Activated CD8-positive, alpha-beta memory T cell treated with anti-CD3 and anti-CD28 coated beads for 4 hours (primary cell): ENCODE measurements at places on chromosomes 2 and 18.

- DNase-seq = no peak
Observed at GRCh38 chr2:60551240-60552077, 2.0 kb downstream of the BCL11A start.

- no peak for DNase-seq
Observed at GRCh38 chr2:37733251-37733650, 61.8 kb upstream of the CDC42EP3 start.

DNA sequence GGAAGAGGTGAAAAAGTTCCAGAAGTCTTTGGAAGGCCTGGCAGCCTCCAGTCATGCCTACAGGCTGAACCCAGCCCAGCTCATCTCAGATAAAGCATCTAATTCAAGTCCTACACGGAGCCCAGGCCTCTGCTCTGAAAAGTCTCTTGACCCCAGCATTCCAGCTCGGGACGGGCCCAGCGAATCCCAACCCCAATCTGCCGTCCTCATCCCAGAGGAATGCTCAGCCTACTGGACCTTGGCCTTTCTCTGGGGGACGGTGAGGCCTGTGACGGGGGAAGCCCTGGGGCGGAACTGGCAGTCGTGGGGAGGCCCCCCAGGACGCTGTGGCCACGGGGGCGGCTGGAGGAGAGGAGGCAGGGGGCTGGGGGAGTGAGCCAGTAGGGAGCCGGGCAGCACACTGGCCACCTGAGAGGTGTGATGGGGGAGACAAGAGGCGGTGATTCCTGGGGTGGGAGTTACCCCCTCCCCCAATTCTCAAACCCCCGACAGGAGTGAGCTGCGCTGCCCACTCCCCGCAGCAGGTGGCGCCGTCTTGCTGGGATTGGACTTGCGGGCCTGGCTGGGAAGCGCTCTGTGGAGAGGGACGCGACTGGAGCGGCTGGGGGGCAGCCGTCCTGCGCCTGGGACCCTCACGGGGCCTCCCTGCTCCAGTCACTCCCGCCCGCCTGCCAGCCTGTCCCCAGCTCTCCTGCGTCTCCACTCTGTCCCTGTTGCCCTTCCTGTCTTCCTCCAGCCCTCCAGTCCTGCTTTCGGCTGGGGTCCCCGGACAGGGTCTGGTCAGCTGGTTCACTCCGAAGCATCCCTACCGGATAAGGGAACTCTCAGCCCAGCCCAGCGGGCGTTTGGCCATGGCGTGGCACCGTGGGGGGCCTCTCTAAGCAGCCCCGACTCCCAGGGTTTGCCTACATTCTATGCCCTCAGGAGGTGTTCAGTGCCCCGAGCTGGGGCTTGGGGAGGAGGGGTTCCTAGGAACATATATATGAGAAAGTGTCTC is 182.6 kb upstream of the HAAO start:
- peak; percentile 12 for DNase-seq

DNA sequence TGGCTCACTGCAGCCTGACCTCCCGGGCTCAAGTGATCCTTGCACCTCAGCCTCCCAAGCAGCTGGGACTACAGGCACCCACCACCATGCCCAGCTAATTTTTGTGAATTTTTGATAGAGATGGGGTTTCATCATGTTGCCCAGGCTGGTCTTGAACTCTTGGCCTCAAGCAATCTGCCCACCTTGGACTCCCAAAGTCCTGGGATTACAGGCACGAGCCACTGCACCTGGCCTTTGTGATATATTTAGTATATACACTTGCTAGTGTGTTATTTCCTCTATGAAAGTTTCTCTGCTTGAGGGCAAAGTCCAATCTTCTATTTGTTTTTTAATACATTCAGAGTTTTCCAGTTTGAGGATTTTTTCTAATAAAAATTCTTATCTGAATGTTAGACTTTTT is 119.3 kb downstream of the GALNT3 start:
- DNase-seq = no peak

- DNase-seq = no peak
Observed at GRCh38 chr2:147006736-147007141, 838.1 kb upstream of the ACVR2A start.

DNA sequence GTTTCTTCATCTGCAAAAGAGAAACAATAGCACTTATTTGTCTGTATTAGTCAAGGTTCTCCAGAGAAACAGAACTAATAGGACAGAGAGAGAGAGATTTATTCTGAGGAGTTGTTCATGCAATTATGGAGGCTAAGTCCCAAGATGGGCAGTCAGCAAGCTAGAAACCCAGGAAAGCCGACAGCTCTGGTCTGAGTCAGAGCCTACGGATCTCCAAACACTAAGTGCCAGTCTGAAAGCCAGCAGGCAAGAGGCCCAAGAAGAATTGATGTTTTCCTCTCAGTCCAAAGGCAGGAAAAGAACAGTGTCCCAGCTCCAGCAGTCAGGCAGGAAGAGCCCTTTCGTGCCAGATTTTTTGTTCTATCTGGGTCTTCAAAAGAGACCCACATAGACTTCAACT is 36.5 kb upstream of the SLC66A3 start:
- DNase-seq = no peak

DNA sequence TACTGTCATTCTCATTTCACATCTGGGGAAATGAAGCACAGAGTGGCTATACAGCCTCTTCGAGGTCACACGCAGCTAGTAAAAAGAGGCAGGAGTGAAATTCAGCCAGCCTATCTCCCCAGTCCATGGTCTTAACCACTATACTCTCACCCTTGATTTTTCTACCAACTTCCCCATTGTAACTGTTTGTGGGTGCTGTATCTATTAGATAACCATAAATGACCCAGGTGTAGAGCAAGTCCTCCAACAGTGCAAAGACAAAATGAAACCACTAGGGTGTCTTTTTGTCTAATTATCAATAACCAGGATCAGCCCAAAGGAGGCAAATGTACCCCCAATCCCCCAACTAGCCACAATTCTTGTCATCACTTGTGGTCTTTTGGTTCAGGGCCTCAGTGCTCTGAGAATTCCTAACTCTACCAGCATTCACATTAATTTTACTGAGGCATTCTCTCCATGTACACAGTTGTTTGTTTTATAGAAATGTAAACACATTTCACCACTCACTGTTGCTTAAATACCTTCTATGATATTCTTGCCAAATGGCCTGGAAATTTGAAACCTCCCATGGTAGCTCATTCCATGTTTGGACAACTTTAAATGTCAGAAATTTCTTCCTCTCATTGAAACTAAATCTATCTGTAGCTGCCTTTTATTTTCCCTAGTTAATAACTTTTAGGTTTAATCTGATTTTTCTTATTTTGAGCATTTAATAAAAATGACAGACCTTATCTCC is 58.7 kb downstream of the SLC40A1 start:
- DNase-seq = no peak
